GM20000 (cell line): ENCODE measurements at places on chromosomes 6 and 20.
A peak's percentile ranks its signal among the peaks of the same experiment; 100 is the strongest.

DNA sequence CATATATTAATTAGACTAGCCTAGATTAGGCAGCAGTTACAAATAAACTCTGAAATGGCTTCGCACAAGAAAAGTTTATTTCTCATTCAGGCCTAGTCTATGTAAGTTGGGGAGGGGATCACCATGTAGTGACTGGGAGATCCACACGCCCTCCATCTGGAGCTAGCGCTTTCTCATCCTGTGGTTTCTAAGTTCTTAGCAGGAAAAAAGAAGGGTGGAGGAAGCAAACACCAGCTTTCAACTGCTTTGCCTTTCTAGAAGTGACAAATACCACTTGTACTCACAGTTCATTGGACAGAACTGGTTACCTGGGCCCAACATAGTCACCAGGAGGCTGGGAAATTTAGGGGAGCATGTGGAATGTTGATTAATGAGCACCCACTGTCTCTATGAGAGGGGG, 46.6 kb downstream of the NDUFAF5 start:
- no peak for DNase-seq

- no peak for DNase-seq
Measured at GRCh38 chr6:160831739-160832138, 129.7 kb downstream of the PLG start.

GRCh38 chr6:140586426-140587061, 1212.1 kb upstream of the CITED2 start:
- peak; percentile 12 for DNase-seq

DNA sequence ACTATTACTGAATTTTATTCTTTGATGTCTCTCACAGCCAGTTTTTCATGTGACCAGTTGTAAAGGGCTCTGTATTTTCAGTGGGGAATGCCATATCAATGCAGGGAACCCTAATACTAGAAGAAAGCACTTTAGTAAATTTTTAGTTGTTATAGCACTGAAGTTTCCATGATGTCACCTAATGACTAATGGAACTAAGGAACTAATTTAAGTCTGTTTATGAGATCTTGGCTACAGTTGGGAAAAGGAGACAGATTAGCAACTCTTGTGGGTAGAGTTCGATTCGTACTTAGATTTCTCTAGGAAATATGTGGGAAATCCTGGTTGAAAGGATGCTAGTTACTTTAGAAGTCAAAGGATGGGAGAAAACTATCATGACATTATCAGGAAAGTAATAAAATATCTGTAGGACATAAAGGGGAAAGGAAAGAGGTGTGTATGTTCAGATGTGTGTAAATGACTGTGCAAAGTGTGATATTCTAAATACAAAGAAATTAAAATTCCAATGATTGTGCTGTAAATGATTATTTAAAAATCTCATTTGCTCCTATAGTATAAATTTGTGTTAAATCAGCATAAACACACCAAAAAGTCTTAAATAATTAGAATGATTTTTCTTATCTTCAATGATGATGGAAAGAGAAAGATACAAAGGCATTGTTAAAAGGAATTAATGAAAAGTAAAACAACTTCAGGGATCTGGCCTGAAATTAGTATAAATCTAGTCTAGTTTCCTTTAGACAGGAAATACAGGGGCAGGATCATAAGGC, 103.4 kb downstream of the LRRC1 start:
- DNase-seq, result no peak

GRCh38 chr6:167756597-167756996, 70.1 kb upstream of the AFDN start:
- no peak for DNase-seq

DNA sequence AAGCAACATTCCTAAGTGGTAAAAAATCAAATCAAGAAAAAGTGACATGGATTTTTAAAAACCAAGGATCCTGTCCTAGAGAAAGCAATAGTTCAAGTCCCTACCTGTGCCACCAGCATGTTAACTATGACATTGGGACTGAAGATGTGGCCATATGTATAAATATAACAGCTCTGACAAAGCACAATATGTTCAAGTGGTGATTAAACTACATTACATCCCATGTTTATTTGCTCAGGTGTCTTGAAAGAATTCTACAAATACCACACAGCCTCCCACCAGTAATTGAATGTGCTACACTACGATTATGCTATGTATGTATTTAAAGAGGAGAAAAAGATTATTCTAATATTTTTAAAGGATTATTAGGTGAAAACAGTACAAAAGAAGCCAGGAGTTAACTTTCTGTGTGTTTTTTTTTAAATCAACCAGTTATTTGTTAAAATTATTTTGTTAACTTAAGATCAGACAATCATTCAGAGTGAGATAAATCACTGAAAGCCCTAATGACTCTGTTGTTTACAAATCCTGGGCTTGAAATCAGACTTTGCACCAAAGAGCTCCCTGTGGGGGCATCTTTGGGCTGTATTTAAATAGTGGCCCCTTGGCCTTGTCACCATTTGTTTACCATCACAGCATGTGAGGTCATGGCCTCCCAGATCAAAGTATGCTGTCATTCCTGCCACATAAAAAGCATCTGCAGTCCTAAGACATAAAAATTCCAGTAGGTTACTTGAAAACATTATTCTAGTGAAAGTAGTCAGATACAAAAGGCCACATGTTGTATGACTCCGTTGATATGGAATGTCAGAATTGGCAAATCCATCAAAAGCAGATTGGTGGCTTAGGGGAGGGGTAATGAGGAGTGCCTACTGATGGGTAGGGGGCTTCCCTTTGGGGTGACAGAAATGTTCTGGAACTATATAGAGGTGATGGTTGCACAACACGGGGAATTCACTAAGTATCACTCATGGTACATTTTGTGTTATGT, 17.1 kb downstream of the TTLL2 start:
- no peak for DNase-seq

DNA sequence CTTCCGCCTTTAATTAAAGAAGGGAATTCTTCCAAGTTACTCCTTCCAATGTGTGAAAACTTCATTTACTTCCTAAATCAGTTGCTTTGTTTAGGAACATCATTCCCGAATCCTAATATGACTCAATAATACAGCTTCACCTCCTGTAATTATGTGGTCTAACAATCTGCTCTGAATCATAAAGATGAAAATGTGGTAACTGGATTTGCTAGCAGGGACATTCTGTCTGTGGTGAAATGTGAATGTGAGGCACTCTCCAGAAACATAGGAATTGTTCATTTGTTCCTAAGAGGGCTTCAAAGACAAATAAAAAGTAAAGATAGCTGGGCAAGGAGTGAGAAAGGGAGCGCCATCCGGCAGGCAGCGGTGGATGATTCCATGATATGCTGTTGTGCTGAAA, 678.1 kb downstream of the KIF16B start:
- no peak for DNase-seq

DNA sequence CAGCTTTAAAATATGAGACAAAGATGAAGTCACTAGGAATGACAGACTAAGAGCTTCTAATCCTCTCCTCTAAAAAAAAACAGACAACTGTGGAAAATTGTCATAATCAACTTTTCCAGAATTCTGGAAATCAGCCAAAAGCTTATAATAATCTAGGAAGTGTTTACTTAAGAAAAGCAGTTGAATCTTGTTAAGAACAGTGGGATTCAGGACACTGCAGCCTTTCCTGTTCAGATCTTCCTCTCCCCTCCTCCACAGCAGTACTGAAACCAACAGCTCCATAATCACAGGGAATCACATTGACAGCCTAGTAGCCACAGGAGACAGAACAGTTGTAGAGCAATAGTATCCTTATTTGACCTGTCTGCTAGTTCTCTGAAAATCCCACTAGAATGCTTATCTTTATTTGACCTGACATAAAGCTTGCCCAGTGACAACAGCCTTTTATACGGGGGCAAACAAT, 41.6 kb downstream of the IBTK start:
- no peak for DNase-seq

GRCh38 chr20:14566505-14566904, 229.1 kb upstream of the FLRT3 start:
- no peak for DNase-seq

DNA sequence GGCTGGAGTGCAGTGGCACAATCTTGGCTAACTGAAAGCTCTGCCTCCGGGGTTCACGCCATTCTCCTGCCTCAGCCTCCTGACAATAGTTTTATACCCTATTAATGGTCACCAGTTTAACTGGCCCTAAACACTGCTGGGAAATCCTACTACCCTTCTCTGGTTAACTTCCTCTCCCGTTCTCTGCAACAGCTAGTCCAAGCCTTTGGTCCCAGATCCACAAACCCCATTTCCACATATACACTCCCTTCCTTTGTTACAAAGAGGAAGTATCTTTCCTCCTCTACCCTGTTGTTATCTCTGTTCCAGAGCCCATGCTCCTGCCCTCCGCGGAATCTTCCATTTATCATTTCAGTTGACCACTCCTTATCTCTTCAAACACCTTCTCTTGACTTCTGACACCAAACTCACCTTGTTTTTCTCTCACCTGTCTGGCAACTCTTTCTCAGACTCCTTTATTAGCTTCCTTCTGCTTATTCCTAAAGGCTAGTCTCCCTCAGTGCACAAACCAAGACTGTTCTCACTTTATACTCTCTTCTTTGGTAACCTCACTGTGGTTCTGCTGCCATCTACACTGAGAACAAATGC, 25.0 kb upstream of the TBC1D22B start:
- DNase-seq, result no peak

- DNase-seq, result no peak
Measured at GRCh38 chr6:135087403-135087802, 32.8 kb upstream of the HBS1L start.

GRCh38 chr20:33400812-33401183, 521 bp downstream of the CDK5RAP1 start:
- peak; percentile 52 for DNase-seq

DNA sequence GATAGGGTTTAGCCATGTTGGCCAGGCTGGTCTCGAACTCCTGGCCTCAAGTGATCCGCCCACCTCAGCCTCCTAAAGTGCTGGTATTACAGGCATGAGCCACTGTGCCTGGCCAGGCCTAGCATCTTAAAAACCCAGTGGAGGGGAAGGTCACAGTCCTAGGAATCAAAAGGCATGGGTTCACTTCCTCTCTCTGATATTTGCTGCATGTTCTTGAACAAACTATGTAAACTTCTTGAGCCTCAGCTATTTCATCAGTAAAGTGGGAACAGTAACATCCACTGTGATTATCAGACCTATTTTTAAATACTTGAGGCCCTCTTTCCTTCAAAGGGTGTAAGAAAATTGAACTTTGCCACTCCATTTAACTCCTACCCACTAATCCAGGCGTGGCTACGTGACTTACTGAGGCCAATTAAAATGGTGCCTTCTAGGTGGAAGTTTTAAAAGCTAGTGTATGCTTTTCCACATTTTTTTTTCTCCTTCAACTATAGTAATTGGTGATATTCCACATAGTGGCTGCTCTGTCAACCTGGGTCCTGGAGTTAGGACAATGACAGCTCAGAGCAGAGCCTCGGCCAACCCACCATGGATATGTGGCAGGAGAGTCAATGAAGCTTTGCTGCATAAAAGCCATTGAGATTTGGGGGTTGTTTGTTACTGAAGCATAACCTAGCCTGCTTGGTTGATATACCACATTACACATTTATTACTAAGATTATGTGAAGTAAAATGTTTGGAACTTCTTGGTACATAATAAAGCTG, 32.2 kb upstream of the IER3 start:
- no peak for DNase-seq

- DNase-seq, result peak; percentile 90
Measured at GRCh38 chr20:35600993-35601973, 14.3 kb upstream of the SPAG4 start.

DNA sequence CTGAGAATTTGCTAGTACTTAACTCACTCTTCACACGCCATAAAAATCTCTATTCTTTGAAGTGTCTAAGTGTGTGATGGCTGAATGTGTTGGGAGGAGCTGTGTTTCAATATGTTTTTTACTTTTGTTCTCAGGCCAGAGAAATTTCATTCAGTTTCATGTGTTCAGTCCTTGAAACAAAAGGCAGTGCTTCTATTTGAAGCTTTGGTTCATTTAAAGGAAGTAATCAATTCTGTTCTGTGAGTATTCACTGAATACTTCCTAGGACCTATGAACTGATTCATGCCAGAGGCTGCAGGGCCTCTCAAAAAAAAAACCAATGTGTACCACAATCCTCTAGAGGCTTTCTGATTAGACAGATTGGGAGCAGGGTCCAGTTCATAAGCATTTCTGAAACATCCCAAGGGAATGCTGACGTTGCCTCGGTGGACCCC, 12.4 kb upstream of the F13A1 start:
- DNase-seq, result peak; percentile 34

GRCh38 chr6:32082935-32083334, 26.2 kb downstream of the TNXB start:
- no peak for DNase-seq

- no peak for DNase-seq
Measured at GRCh38 chr6:112802144-112802543, 455.0 kb downstream of the RFPL4B start.

GRCh38 chr6:70841112-70841511, 115.7 kb downstream of the B3GAT2 start:
- no peak for DNase-seq

GRCh38 chr6:127301199-127301700, 34.6 kb downstream of the RNF146 start:
- DNase-seq, result no peak

DNA sequence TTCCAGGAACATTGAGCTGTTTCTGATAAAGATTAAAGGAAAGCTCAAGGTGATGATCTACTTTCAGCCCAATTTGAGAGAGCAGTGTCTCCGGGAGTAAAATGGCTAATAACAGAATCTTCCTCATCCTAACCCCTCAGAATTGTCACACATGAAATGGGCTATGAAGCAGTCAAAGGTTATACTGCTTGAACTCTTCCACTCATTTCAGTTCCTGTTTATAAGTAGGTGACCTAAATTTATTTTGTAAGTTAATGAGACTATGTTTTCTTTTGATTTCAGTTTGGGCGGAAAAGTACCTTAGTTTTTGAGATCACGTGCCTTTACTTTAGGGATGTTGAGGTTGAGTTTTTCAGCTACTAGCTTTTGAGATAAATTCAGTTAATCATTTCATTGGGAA, 47.2 kb downstream of the QKI start:
- DNase-seq, result no peak

GRCh38 chr6:152004036-152004566, 196.6 kb downstream of the ESR1 start:
- DNase-seq, result no peak

- no peak for DNase-seq
Measured at GRCh38 chr6:29967379-29968010, 25.2 kb downstream of the HLA-A start.

DNA sequence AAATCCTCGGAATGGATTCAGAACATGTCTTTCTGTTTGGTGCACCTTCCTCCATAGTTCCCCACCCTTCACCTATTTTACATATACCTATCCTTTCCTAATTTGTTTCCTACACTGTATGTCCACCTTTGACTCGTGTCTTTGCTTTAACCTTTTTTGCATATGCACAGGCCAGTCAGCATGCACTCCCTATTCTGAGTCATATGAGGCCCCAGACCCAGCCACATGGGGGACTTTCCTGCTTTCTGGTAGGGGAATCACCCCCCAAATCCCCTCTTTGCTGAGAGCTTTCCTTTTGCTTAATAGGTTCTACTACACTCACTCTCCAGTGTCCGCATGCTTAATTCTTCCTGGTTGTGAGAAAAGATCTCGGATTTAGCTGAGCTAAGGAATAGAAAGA, 393.8 kb upstream of the IMPG1 start:
- no peak for DNase-seq

- DNase-seq, result no peak
Measured at GRCh38 chr20:10519361-10520046, 84.4 kb downstream of the SLX4IP start.

GRCh38 chr6:85677234-85677956, 34.7 kb upstream of the SYNCRIP start:
- no peak for DNase-seq
